ENCODE measurements at places on chromosomes 16 and 17. TPM values are rescaled to one million over a fixed set of nuclear protein-coding genes. Genes with fewer than 3 reads are reported as not detected.

The NMRAL1 gene
- total RNA-seq = 32.8 TPM

The FOXO3B gene
- 5.3 TPM for total RNA-seq

The OR1F1 gene
- not detected for total RNA-seq

The SLC16A13 gene
- total RNA-seq = 1.8 TPM

The DYNLL2 gene
- total RNA-seq = 28.3 TPM

The GABARAPL2 gene
- 143 TPM for total RNA-seq

The PLLP gene
- 121 TPM for total RNA-seq

The YBX2 gene
- 2.1 TPM for total RNA-seq

The DHX58 gene
- 24.8 TPM for total RNA-seq

The SLC6A4 gene
- 3.0 TPM for total RNA-seq

The GP2 gene
- total RNA-seq = 2.8 TPM

The CNTD1 gene
- 1.1 TPM for total RNA-seq

The ALOXE3 gene
- not detected for total RNA-seq
